ENCODE measurements at places on chromosomes 6 and 20.

DNA sequence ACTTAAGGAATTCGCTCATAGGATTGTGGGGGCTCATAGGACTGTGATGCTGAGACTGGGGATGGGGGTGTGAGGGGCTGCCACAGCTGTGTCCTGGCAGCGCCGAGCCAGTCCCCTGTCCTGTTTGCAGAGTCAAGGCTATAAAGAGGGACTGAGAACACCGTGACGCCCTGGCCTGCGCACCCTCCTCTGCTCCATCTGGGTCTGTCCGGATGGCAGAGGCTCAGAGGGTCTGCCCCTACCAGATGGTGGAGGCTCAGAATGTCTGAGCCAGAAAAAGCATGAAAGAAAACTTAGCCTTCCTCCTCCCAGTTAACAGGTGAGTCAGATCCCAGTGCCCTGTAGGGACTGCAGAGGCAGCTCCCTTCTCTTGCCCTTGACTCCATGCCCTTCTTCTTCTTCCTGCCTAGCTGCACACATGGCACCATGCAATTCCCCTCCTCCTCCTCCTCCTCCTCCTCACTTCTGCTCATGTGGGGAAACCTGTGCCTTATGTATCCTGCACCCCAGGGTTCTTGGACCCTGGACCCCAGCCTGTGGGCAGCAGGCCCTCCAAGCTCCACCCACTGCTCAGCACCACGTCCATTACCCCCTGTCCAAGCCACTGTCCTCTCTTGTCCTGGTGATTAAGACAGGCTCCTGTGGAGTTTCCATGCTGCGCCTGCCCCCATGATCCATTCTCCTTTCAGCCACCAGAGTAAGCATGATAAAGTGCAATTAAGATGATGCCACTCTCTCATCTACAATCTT lies 410.0 kb upstream of the SULF2 start:
- DNase-seq: no peak

DNA sequence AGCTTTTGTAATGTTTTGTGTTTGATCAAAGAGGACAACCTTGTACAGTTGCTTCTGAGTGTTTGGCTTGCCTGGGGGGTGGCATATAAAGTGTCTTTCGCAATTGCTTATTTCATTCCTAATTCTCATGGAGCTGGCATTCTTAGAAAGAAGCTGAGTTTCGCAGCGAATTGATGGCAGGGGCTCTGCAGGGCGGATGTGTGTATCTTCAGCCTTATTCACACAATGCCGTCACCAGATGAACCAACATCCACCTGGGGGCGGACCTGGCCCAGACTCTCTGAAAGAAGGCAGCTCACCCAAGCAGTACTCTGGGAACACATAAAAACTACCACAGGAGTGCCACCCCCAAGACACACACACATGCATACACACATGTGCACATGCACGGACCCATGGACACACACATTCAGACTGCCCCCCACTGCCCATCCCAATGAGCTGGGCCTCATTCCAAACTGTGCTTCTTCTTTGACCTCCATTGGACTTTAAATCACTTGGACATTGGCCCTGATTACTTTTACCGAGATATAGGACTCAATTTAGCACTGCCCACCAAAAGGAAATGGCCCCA lies 55.4 kb upstream of the FOXQ1 start:
- no peak for DNase-seq

- no peak for DNase-seq
Observed at GRCh38 chr6:118981884-118982574, 47.1 kb upstream of the MCM9 start.

GRCh38 chr6:143150281-143150680 lies 89.6 kb downstream of the AIG1 start:
- DNase-seq: no peak

- no peak for DNase-seq
Observed at GRCh38 chr6:41571021-41571780, 25.0 kb downstream of the FOXP4 start.

DNA sequence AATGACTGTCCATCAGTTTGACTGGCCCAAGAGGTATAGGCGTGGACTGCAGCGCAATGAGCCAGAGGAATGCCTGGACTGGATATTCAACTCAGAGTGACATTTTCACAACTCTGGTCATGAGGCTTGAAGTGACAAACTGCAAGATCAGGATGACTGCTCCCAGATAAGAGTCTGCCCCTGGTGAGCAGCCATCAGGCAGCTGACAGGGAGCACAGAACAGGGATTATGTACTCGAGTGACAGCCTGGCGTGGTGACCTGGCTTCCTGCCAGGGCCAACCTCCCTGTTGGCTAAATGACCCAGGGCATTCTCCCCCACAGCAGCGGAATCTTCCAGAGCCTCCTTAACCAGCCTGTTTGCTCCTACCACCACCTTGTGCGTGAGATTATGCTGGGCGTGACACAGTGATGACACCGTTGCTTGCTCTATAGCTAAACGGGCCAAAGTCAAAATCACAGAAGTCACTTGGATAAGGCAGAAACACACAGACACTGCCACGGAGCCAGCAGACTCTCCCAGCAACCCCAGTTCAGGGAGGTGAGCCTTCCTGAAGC lies 209.1 kb upstream of the JARID2 start:
- no peak for DNase-seq

- DNase-seq: no peak
Observed at GRCh38 chr6:136927292-136927691, 5.2 kb downstream of the SLC35D3 start.

DNA sequence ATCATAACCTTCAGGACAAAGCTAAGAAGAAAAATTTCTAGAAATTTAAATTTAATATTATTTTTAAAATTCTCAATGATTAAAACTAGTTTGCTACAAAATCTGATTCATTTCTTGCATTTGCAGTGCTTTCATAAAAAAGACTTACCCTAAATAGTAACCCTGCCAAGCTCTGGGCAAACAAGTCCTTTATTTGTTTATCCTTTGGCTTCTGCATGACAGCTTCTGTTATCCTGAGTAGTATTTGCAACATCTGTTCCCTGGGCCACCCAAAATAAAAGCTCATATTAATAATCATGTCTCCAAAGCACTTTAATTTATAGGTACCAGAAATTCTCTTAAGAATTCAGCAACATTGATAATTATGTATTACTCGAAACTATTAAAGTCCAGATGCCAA lies 101.3 kb downstream of the RALGAPA2 start:
- DNase-seq: no peak

- no peak for DNase-seq
Observed at GRCh38 chr6:163877877-163878639, 463.5 kb downstream of the QKI start.

GRCh38 chr20:48789185-48789668 lies 38.6 kb downstream of the PREX1 start:
- DNase-seq: peak; percentile 14

GRCh38 chr6:98539741-98540140 lies 294.6 kb upstream of the POU3F2 start:
- DNase-seq: no peak

GRCh38 chr20:61333484-61334108 lies 81.5 kb downstream of the CDH4 start:
- no peak for DNase-seq

GRCh38 chr6:112321322-112321721 lies 25.8 kb upstream of the RFPL4B start:
- no peak for DNase-seq

GRCh38 chr20:48877304-48877703 lies 44.2 kb upstream of the ARFGEF2 start:
- no peak for DNase-seq

DNA sequence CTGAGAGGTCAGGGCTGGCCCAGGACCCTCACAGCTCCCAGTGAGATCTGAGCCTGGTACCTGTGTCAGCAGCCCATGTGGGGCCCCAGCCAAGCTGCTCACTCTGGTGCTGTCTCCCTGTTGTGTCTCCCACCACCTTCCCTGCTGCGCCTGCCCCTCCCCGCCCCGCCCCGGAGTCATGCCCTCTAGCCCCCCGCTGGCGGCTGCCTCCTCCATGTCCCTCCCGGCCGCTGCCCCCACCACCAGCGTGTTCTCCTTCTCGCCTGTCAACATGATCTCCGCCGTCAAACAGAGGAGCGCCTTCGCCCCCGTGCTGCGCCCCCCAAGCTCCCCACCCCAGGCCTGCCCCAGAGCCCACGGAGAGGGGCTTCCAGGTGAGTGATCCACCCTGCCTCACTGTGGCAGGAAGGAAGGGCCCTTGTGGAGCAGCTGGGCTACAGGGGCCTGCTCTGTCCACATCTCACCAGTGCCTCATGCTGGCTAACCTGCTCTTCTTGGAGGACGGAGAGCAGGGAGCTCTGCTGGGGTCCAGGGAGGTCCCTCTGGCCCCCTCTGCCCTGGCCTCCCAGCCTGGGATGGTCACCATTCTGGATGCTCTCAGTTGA lies 44.9 kb downstream of the CPXM1 start:
- no peak for DNase-seq

DNA sequence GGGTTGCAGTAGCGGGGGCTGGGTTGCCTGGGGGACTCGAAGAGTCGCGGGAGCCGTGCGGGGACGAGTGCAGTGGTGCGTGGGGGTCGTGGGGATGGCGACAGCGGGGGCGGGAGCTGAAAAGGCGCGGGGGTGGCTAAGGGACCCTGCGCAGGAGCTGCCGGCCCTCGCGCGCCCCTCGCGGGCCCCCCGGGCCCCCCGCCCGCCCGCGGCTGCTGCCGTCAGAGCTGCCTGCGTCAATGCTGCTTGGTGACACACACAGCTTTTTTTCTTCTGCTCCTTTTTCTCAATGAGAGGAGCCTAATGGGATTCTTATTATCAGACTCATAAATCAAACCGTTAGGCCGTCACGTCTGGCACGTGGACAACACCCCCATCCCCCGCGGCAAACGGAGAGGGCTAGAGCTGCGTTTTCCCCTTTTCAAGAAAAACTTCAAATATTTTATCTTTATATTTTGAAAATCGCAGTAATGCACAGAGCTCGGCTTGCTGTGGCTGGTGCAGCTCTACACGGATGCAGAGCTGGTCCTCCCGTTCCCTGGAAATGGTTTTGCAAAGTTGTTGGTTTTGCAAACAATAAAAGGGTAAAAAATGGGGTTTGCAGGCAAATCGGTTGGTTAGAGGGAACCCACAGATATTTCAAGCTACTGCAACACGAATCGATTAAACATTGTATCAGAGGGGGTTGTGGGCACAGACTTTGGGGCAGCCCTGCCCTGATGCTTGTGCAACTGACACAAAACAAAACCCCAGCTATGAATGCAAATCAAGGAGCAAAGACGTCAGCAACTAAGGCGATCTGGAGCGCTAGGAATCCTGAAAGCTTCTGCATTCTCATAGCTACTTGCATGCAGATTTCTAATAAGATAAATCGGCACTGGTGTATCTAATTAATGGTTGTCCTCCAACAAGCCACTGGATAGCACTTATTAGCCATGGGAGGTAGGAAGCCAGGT lies 161.4 kb downstream of the TBXT start:
- no peak for DNase-seq

DNA sequence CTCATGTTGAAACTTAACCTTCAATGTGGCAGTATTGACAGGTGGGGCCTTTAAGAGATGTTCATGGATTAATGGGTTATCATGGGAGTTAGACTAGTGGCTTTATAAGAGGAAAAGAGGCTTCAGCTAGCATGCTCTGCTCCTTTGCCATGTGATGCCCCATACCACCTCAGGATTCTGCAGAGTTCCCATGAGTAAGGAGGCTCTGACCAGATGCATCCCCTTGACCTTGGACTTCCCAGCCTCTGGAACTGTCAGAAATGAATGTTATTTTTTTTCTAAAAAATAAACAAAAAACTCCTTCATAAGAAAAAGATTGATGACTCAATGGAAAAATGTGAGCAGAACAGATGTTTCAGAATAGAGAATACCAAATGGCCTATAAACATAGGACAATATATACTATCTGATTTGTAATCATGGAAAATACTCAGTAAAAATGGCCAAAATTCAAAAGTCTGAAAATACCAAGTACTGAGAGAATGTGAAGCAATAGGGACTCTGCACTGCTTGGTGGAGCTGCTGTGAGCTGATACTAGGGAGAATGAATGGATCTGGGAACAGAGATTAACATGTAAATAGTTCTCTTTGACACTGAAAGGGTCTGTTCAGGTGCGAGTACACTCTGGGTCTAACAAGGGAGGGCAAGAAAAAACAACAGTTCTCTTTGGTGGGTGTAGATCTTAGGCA lies 7.4 kb upstream of the TRIM39 start:
- no peak for DNase-seq

- DNase-seq: peak; percentile 73
Observed at GRCh38 chr6:27388293-27389197, at the start of gene ZNF391. Gene ZNF391, plus strand, starts transcription at chr6:27388759. Its CDS starts 11,612 bp downstream, at chr6:27400371.

- DNase-seq: peak; percentile 64
Observed at GRCh38 chr20:57680131-57680716, 29.6 kb downstream of the PMEPA1 start.

GRCh38 chr6:152720974-152721373 lies 23.3 kb downstream of the MYCT1 start:
- no peak for DNase-seq

DNA sequence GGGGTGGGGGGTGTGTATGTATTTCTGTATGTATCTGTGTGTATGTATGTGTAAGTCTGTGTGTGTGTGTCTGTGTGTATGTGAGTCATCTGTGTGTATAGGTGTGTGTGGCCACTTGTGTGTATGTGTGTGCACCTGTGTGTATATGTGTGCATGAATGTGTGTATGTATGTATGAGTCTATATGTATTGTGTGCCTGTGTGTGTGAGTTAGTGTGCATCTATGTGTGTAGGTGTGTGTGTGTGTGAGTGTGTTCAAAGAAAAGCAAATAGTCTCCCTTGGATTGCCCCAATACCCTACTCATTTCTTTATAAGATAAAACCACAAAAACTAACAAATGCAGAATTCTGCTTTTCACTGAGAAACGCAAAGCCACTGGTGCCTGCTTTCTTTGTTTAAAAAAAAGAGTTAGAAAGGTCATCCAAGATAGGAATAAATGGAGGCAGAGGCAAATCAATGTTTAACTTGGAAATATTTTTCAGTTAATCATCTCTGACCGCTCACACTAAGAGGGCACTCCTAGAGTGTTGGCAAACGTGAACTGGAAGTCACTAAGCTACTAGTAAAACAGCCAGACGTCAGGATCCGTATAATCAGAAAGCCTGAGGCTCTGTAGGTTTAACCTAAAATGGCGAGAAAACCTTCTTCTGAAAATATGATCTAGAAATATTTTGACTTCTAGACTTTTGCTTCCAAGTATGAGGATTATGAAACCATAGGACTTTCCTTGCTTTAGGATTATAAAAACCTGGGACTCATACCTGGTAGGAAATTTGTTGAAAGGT lies 37.4 kb upstream of the JAG1 start:
- no peak for DNase-seq

DNA sequence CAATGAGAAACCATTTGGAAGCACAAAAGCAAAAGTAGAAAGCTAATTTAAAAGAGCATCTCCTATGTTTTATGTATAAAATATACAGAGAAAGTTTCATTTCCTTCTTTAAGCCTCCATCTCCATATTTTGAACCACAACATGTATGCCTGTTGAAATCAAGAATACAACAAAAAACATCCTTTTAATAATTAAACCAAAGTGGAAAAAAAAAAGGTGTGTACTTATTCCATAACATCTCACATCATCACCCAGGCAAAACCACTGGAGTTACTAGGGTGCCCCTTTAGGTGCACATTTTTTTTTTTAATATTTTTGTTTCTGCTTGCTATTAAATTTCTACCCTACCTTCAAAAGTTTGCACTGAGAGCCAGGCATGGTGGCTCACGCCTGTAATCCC lies 43.0 kb downstream of the EDN1 start:
- DNase-seq: no peak

DNA sequence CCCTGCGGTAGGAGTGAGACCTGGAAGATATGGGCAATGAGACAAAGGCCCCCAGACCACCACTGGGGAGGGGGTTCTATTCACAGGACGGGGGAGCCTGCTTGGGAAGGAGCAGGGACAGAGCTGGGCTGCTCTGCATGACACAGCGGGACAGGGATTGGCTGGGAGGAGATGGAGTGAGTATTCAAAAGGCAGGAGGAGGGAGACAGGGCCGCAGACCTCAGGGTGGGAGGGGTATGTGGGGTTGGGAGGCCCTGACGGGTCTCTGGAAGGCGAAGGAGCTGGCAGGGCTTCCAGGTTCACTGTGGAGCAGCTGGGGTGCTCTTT lies 60.8 kb upstream of the RPS6KA2 start:
- DNase-seq: no peak
